Fibroblast of skin of left biceps (primary cell): ENCODE measurements at places on chromosomes 2 and 18.
A peak's percentile ranks its signal among the peaks of the same experiment; 100 is the strongest.

- DNase-seq, result no peak
Measured at GRCh38 chr2:241906826-241907570, 37.5 kb downstream of the RTP5 start.

DNA sequence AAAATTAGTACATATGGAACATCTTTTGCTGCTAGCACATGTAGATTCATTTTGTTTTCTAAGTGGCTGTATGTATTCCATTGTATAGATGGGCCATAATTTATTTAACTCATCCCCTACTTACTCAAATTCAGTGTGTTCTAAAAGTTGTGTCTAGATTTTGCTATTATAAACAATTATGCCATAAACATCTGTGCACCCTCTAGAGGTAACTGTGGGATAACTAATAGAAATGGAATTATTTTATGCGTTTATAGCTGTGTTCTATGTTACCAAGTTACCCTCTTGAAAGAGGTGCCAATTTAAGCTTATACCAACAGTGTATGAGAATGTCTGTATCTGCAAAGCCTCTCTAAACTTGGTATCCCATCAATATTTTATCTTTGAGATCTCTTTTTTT, 100.4 kb downstream of the MMADHC start:
- DNase-seq, result no peak

DNA sequence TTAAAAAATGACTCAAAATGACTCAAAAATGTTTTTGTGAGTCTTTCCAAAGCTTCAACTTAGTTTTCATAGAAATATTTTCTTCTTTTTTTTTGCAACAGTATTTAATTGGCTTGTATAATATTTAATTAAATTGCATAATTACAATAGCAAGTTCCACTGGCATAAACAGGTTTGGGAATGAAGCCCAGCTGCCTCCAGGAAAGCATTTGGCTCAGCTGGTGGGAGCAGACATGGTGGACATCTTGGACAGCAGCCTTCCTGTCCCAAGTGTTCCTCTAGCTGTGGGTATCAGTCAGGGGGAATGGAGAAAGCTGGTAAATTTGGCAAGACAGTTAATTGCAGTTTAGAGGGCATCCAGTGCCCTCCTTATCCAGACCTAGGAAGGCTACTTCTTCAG, 213.4 kb downstream of the ZBTB7C start:
- DNase-seq, result no peak

DNA sequence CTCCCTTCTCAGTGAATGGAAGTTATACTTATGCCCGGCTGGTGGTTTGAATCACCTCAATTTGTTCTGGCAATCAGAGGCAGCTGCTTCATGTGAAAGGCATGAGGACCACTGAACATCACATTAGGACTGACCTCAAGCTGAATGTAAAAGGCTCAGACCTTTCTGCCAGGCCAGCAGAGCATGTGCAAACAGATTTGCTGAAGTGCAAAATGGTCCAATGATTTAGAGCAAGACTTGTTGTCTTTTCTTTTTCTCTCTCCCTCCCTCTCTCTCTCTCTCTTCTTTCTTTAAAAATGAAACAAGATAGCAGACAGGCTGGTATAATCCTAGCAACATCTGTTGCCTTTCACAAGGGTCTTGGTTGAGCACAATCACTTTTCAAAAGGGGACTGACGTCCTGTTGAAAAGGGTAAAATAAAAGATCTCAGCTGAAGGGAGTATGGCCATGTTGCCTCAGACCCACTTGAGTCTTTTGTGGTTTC, 13.3 kb upstream of the CDH7 start:
- DNase-seq, result no peak

DNA sequence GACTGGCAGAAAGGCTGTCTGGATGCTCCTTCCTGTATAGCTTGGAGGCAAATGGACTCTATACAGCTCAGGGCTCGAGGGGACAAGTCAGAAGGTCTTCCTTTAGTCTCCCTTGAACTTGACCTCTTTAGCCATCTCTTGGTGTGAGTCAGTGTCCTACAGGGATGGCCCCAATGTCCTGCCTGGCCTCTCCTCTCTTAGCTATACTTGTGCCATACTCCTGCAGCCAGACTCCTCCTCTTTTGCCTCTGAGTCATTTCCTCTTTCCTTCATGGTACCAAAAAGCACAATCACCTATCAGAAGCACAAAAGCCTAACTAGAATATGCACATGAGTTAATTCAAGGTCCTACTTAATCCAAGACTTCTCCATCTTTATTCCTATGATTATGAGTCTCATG, 112.7 kb downstream of the XRCC5 start:
- DNase-seq, result no peak

DNA sequence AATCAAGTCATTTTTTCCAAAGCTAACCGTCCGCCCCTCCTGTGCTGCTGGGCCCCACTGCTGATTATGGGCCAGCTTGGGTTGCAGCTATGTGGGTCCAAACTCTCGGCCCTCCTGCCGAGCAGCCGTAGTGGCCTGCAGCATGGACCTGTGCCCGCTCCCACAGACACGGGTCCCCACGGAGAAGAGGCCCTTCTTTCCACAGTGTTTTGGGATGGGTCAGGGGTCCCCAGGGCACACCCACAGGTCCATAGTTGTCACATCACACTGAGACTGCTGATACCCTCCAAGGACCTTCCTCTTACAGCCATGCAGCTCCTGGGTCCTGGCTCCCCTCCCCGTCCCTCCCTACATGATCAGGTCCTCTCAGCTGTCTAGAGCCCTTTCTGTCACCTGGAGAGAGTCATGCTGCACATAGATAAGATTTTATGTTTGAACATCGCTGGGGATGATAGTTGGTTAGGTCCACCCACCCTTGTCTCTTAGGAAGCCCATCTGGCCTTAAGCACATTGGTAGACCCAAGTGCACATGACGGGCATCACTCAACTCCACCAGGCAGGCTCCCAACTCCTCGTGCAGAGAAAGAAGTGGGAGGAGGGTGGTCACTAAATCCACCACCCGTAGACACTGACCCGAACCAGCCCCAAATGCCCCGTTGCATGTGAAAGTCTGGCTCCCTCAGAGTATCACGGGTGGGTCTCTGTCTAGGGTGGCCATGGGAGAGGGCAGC, 17.5 kb downstream of the GPR55 start:
- no peak for DNase-seq

GRCh38 chr2:112726487-112727190, 5.8 kb downstream of the NT5DC4 start:
- DNase-seq, result peak; percentile 65

- DNase-seq, result no peak
Measured at GRCh38 chr2:112740527-112740926, 19.7 kb downstream of the NT5DC4 start.

DNA sequence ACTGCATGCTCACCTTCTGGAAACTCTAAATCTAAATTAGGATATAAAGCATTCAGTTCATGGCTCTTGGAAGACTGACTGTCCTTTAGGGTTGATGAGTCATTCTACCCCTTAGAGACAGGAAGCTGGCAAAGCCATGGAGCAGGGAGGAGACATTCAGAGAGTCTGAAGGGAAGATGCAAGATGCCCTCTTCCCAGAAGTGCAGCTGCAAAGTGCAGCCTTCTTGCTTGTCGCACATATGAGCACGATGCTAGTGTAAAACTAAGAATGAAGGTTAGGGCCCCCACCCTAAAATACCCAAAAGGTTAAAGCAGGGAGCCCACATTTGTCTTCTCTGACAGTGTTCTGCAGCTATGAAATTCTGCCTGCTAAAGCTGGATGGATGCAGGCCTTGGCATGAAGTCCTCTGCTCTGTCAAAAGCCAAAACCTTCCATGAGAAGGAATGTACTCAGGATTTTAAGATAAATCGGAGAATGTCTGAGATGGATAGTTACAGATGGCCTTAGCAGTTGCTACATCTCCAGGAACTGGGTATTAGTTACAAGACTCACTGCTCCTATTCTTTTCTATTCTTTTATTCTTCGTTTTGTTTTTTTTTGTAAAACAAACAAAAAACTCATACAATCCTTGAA, 89.7 kb downstream of the POLE4 start:
- no peak for DNase-seq

- DNase-seq, result no peak
Measured at GRCh38 chr2:121705390-121705789, 31.3 kb downstream of the NIFK start.

- no peak for DNase-seq
Measured at GRCh38 chr2:198628596-198628995, 824.2 kb downstream of the PLCL1 start.

- no peak for DNase-seq
Measured at GRCh38 chr2:122519366-122519765, 763.9 kb downstream of the TSN start.

DNA sequence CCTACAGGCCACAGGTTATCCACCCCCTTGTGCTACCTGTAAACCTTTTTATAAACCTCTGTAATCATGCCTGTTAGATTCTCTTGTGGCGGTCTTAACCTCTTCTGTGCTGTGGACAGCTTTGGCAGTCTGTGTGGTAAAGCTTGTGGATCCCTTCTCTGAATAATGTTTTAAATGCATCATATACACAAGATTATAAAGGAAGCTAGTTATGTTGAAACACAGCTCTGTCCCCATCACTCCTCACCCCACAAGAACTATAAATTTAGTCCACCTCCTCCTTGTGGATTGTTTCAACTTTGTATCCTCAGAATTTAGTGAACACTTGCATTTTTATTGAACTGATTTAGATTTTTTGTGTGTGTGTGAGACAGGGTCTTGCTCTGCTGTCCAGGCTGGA, 107.7 kb downstream of the ICA1L start:
- no peak for DNase-seq

- peak; percentile 70 for DNase-seq
Measured at GRCh38 chr18:28963481-28963880, 786.6 kb upstream of the CDH2 start.

DNA sequence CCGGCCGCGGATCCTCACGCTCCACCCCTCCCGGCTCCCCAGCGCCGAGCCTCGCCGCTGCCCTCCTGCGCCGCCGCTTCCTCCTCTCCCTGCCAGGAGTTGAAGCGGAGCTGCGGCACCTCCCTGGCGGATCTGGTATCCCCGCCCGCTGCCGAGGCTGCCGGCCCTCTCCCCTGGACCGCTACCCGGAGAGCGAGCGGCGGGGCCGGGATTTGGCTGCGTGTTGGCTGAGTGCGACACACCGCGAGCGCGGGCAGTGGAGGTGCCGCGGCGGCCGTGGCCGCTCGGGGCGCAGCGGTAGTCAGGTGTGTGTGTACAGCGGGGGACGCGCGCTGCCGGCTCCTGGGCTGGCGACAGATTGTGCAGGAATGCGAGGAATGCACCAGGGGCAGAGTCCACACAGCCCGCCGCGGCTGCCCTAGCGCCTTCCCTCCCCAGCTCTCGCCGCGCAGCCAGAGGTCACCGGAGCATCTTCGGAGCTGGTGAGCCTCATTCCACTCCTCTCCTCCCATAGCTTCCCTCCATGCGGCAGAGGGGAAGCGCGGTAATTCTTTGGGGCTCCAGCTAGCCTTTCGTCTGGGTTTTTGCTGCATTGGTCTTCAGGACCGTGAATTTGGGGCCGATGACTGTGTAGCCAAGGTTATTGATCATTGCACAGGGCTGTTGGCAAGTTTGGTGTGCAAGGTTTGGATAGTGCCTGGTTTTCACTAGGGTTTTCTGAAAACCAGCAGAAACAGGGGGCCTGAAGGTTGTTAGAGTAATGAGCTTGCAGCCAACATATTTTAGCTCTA, 1.3 kb downstream of the PKP4 start:
- DNase-seq, result no peak

DNA sequence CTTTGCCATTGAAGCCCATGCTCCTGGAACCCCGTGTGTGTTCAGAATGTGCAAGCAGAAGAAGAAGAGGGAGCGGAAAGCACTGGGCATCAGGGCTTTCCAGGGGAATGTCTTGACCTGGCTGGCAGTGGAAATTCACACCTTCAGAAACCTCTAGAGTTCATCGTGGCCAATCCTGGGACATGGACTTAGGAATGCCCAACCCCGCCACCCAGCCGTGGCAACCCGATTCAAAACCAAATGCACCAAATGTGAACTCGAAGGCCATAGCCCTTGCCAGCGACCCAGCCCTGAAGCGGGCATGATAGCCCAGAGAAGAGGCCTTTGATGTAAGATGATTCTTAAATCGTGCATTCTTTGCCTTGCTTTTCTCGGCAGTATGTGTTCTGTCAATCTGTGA, 69.4 kb downstream of the ADI1 start:
- DNase-seq, result no peak

DNA sequence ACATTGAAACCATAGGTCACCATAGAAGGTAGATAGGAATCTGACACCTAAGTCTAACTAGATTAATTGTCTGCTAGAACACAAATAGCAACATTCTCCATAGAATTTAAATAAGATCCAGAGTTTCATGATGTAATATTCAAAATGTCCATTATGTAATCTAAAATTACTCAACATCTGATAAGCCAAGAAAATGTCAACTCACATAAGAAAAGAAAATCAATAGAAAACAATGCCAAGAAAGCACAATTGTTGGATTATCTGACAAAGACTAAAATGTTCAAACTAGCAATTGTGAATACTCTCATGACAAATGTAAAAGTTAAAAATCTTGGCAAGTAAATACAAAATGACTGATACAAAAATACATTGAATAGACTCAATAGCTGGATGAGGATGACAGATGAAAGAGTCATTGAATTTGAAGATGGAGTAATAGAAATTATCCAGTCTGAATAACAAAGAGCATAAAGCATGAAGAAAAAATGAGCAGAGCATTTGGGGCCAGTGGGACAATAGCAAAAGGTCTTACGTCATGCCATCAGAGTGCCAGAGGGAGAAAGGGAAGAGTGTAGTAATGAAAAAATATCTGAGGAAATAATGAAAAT, 358.6 kb downstream of the METTL4 start:
- DNase-seq, result no peak

DNA sequence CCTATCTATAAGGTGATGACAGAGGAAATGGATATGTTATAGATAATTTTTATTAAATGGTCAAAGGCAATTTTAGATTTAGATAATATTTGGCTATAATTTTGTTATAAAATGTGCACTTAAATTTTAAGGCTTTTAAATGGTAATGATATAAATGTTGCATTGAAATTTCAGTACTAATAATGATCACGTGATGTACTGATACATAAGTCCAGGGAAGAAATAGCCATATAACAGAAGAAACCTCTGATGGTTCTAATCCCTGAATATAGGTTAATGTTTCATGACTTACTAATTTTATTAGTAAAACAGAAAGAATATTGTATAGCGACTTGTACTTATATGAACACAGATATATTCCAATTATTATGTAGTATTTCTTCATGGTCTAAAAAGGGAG, 211.9 kb downstream of the SOCS6 start:
- DNase-seq, result no peak

- DNase-seq, result no peak
Measured at GRCh38 chr2:182193291-182193690, 207.6 kb downstream of the PPP1R1C start.

GRCh38 chr2:156562124-156562523, 125.9 kb downstream of the GPD2 start:
- DNase-seq, result no peak

DNA sequence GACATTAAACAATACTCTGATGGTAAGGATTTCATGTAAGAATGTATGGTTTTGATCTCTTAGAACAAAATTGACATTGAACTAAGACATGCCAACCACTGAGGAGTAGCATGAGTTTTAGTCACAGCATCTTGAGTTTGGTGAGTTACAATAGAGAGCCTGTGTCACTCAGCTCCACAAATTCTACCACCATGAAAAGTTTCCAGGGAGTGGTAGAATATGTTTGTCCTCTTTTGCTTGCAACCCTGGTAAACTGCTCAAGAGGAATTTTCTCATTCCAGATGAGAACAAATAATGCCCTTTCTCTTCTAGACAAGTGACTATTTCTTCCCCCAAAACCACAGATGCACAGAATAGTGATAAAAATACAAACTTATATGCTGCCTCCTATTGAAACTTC, 502.0 kb upstream of the VRK2 start:
- no peak for DNase-seq

- DNase-seq, result no peak
Measured at GRCh38 chr2:151914989-151915628, 86.9 kb upstream of the ARL5A start.
